ENCODE measurements at places on chromosomes 5 and 9.

DNA sequence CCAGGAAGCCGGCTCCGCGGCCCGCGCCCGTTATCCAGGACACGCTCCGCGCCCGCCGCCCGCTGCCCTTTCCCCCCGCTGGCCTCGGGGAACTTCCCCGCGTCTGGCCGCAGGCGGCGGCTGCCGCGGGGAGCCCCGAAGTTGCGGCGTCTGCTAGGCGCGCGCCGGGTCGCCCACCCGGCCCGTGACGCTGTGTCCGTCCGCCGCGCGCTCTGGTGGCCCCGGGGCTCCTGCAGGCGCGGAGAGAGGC, 621 bp upstream of the GCNT4 start:
- DNase-seq, result no peak

- no peak for DNase-seq
Observed at GRCh38 chr5:57690724-57691123, 208.1 kb upstream of the ACTBL2 start.

DNA sequence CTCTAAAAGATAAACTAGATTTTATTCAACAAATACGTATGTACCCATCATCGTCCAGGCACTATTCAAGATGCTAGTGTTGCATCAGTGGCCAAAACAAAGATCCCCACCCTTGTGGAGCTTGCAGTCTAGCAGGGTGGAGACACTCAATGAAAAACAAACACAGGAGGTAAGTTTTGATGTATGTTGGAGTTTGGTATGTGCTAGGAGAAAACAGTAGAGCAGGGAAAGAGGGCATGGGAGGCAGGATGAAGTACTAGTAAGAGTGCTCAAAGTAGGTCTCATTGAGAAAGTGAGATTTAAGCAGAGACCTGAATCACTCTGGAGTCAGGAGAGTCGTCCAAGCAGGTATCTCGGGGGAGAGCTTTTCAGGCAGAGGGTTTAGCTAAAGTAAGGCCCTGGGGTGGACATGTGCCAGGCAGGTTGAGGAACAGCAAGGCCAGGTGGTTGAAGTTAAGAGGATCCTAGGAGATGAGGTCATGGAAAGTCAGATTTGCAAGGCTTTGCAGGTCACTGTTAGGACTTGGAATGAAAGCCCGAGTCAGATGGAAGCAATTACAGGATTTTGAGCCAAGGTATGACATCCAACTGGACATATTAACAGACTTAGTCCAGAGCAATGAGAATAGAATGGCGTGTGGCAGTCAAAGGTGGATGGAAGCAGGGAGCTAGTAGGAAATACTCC, 9.2 kb downstream of the SNX18 start:
- no peak for DNase-seq

GRCh38 chr9:99634186-99634585, 187.5 kb upstream of the NR4A3 start:
- DNase-seq, result no peak

- DNase-seq, result no peak
Observed at GRCh38 chr5:67358186-67358585, 161.6 kb upstream of the CD180 start.

DNA sequence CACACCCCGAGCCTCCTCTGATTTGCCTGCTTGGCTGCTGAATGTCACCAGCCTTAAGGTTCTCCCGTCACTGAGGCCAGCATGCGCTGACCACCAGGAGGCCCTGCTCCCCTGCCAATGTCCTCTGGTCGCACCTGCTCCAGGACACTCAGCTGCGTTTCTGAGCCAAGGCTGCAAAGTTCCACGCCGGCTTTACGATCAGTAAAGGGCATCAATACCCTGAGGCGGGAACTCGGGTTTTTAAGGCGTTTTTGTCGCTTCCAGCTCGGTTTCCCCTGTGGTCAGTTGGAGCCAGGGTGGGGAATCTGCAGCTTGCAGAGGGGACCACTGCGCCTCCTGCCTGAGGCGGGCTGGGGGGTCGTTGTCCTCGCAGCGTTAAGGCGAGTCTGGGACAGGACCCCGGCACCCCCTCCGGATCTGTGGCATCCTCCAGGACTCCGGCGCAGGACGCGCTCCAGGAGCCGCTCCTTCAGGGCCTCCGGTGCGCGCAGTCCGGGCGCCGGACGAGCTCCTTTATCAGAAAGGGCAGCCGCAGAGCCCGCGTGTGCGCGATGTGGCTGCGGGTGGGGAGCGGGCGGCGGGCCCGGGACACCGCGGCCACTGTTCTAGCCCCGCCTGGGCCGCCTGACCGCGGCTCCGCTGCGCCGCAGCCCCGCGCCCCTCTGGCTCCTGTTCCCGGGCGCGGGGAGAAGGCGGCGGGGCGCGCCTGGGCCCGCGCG, 24.1 kb upstream of the FLT4 start:
- no peak for DNase-seq

DNA sequence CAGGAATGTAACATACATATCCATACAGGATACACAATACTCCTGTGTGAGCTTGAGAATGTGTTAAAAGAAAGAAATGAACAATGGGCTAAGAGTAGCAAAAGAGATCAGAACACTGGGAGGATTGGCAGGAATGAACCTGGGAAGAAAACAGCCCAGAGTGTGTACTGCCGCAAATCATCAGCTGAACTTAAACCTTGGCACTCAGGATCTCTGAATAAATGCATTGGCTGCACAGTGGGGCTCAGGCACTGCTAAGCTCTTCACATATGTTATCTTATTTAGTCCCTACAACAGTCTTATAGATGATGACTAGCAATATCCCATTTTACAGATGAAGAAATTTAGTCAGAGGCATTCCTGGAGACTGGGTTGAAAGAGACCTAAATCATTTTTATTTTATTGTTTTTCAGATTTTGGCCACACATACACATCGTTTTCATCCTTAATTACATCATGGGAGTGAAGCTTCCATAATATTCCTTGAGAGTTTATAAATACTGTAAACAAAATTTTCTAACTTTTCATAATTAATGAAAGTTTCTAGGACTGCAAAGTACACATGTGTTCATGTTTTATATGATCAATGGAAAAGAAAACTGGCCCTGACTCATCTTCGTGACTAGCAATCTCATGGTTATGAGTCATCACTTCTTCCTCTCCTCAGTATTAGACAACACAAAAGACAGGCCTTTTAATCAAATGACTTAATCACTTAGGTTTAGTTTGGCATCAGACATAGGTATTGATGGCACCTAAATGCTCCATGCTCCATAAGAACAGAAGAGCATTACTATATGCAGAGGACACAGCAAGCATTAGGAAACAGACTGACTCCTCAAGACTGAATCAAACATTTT, 59.2 kb downstream of the CDH18 start:
- no peak for DNase-seq

- DNase-seq, result no peak
Observed at GRCh38 chr9:129547869-129548570, 72.9 kb downstream of the C9orf50 start.

DNA sequence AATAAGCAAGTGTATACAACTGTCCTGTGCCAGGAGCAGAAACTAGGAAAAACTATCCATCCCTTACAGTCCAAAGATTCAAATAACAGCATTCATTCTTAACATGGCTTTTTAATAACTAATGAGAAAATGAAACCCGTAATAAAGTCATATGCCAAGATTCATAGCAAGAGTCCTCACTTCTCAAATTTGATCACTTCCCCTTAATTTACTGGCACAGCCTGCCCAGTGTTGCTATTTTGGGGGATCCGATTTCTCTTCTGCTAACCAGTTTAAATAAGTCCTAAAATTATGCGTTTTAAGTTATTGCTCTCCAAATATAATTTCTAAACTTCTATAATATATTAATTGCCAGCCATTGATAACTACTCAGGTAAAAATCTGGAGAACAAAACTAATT, 177.0 kb upstream of the PTGER4 start:
- DNase-seq, result no peak

- no peak for DNase-seq
Observed at GRCh38 chr9:15942831-15943424, 390.1 kb downstream of the CCDC171 start.

- no peak for DNase-seq
Observed at GRCh38 chr5:39561421-39561820, 136.6 kb upstream of the DAB2 start.

DNA sequence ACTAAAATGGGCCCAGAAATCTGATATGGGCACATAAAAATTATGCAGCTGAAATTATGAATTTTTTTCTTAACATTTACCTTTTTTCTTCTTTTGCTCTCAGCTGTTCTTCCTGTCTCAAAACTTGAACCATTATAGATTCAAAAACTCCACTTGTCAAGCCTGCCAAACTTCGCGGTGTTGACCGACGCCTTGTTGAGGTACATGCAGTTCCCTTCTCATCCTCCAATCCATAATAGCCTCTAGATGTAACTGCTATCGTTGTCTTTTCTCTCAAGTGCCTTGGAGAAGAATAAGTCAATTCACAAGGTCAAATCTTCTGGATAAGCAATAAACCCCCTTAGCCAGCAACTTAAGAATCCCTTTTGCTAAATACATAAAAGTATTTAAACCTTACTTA, 27.2 kb downstream of the RANBP6 start:
- no peak for DNase-seq

DNA sequence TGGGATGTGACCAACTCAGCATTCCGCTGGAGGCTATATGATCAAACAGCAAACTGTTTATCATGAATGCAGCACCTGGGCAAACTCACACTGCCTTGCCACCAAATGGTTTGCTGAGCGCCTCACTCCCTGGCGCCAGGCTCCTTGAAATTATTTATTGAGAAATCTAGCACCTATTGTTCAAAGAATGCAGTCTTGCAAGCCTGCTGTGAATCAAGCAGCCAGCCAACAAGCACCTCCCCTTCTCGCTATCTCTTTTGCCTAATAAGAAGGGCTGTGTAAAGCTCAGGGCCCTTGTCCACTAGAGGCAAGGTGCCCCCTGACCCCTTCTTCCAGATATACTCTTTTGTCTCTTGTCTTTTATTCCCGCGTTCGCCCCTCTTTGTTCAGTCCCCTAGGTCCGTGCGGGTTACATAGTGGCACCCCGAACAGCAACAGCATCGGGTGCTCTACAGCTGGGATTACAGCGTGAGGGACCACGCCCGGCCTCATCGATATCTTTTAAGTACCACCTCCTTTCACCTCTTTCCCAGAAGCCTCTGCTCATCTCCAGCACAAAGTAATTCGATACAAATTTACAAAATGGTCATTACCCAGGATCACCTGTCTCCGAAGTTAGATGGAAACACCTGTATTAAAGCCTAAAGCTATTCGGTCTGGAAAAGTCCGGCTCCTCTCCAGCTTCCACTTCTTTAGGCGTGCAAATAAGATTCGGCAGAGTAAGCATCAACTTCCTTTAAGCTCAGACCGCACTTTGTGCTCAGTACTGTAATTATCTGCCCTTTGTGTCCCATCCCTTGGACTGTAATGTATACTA, 896 bp downstream of the RIGI start:
- no peak for DNase-seq

DNA sequence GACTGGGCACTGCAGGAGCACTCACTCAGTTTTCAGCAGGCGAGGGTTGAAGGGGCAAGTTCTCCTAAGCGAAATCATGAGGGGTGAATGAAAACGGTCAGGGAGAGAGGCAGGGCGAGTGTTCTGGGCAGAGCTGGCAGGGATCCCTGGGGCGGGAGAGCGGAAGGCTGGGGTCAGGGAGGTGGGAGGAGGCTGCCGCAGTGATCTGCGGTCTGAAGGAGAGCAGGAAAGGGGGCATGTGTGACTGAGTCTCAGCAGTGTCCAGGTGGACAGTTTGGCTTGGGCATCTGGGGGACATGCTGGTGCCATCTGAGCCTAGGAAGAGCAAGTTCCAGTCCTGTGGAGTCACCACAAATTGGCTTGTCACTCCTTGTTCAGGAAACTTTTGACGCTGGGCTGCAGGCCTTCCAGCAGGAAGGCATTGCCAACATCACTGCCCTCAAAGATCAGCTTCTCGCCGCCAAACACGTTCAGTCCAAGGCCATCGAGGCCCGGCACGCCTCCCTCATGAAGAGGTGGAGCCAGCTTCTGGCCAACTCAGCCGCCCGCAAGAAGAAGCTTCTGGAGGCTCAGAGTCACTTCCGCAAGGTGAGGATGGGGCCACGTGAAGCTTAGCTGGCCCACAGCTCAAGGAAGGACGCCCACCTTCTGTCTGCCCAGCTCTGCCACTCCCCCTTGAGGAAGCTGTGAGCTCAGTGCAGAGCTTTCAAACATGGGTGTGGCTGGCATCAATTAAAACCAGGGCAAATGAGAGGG, 31.1 kb downstream of the DYNC2I2 start:
- no peak for DNase-seq

DNA sequence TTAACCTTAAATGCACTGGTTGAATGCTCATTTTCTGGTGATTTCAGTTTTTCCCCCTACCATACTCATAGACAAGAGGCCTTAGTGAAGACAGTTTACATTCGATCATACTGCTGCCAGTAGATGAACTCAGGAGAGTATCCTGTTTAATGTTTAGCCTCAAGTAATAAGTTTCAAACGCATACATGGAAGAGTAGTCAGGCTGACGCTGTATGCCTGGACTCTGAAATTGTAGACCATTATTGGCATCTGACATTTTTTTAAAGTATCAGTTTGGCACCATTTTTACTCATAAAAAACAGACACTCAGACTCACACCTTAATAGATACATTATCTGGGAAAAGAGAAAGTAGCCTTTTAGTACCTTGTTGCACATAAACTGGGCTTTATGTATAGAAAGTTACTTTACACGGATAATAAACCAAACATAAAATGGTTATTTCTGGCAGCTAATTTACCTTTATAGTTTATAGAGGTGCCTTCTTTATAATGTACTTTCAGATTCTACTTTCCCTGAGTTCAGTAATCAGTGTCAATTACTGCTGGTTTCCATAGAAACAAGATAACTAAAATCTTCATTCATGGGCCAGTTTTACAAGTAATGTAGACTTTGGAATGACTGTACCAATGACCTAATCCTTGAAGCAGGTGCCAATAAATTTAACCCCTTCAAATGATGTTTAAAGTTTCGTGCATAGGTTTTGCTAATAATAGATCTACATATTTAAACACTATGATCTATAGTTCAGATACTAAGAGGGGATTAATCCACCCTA, 183.8 kb upstream of the ITGA1 start:
- DNase-seq, result no peak
